ENCODE measurements at places on chromosomes 1 and 21. TPM values are rescaled to one million over a fixed set of nuclear protein-coding genes. Genes with fewer than 3 reads are reported as not detected.

CHODL gene
- total RNA-seq: 7.6 TPM

UBL4B gene
- not detected for total RNA-seq

MYOG gene
- total RNA-seq: not detected

FAM177B gene
- not detected for total RNA-seq

MYCL gene
- 0.25 TPM for total RNA-seq

GPR3 gene
- total RNA-seq: not detected

NUDT17 gene
- total RNA-seq: 0.59 TPM

Measured in MG63 (cell line).